ENCODE measurements at places on chromosomes 1 and 21.

- no peak for DNase-seq
These were observed 80.5 kb downstream of the HSF2BP start for GRCh38 chr21:43578677-43579303.

DNA sequence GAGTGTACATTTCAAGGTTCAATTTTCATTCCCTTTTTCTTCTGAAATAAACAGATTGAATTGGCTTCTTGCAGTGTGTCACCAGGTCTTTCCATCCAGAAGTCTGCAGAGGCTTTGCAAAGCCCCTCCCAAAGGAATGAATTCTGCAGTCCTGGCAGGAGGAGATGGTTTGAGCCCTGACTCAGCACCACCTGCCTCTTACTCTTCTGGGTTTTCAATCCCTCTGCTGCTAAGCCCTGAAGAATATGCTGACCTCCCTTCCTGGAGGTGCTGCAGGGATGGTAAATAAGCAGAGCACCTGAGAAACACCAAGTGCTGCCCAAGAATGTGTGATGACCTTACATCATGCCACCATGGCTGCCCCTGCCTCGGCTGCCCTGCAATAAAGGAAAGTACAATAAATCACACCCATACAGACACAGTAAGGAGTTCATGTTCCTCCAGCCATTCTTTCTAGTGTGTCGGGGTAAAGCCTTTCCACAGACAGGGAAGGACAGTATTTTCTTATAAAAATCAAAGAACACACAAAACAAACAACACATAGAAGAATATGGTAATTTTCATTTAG is 209.2 kb downstream of the ZNF326 start:
- no peak for DNase-seq

- no peak for DNase-seq
These were observed 97.1 kb downstream of the HLX start for GRCh38 chr1:220976390-220976789.

DNA sequence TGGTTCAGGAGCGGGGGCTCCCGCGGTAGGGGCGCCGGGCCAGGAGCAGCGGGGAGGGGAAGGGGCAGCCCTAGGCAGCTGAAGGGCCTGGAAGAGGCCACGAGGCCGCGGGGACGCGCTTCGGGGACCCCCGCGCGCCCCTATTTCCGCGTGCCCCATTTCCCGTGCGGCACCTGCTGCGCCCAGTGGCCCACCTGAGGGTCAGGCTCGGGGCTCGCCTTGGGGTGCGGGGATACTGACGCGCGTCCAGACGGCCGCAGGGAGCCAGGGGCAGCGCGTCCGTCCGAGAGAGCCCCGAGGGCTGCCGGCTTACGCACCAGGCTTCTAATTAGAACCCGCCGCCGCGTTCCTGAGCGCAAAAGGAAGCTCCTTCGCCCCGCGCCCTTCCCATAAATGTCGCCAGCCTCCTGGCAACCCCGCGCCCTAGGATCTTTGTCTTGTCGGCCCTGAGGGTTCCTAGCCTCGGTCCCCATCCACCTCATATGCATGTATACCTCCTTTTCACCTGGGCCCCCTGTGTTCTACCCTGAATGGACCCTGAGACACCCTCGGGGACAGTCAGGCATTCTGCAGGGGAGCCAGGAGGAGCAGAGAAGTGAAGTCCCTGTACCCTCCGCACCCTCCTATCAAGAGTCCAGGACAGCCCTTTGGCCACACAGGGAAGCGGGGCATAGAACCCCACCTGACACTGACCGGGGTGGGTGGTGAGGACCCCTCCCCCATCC is 1.8 kb downstream of the WNT3A start:
- peak; percentile 2 for DNase-seq

DNA sequence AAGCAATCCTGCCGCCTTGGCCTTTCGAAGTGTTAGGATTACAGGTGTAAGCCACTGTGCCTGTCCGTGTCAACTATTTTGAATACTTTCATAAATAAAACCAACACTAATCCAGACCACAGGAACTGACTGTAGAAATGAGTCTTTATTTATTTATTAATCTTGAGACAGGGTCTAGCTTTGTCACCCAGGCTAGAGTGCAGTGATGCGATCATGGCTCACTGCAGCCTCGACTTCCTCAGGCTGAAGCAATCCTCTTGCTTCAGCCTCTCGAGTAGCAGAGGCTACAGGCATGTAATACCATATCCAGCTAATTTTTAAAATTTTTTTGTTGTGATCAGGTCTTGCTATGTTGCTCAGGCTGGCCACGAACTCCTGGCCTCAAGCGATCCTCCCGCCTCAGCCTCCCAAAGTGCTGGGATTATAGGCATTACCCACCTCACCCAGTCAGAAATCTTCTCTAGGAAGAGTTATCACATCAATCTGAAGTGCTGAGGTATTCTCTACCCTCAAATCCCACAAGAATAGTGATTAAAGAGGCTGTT is 21.7 kb upstream of the CPLANE2 start:
- no peak for DNase-seq

DNA sequence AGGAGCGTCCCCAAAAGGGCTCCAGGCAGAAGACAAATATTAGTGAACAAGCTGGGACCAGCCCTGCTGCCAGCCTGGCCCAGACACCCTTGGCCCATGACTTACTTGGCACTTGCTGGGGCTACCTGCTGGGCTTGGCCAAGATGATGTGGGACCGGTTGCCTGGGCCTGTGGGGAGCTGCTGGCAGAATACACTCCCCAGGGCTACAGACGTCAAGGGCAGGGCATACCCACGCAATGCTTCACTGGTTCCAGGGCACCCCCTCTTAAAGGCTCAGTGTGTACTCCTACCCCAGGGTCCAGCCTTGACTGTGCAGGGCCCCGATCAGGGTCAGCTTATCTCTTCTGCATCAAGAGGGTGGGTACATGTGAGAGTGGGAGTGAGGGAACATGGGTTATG is 106.5 kb upstream of the SLC2A1 start:
- DNase-seq, result no peak

- no peak for DNase-seq
These were observed 164.3 kb downstream of the NTMT2 start for GRCh38 chr1:170310014-170310405.

DNA sequence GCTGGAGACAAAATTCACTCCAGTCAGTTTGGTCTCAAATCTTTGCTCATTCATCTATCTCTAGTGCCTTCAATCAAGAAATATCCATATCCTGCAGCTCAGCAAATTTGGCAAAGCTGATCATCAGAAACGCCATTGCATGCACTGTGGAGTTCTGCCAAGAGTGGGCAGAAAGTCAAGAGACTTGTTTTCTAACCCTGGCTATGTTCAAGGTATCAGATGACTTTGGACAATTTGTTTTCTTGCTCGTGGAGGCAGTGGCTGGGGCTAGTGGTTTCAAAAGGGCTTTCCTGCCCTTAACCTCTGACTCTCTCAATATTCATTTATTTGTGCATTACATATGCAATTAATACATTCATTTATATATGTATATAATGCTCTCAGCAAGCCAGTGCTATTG is 12.8 kb upstream of the LRRC52 start:
- no peak for DNase-seq

DNA sequence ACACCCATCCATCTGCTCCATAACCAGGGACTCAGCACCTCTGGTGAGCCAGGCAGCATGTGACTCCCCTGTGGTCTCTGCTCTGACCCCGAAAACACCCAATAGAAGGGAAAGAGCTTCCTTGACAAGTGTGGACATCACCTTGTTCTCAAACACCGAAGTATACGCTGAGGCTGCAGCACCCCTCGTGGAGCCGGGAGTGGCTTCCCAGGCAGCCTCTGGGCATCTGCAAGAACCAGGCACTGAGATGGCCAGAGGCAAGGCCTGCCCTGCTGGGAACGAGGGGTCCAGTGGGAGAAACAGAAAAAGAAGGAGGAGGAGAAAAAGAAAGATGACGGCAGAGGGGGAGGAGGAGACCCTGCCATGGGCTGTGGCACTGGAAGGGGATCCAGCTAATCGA is 18.2 kb upstream of the AJAP1 start:
- DNase-seq, result no peak

DNA sequence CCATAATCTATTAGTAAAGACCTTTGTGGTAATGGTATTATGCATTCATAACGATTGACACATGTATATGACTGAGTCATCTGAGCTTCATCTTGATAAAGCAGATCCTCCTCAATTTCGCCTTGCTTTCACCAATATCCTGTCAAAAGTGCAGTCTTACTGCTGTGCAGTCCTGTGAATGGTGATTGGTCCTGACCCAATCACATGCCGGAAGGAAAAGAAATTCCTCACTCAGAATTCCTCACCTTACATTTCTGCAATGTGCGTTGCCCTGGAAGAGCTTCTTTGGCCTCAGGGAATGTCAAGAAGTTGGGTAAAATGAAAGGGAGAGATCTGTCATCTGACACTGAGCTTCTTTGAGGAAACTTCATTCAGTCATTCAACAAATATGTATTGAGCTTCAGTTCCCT is 121.0 kb upstream of the TSPAN2 start:
- no peak for DNase-seq

DNA sequence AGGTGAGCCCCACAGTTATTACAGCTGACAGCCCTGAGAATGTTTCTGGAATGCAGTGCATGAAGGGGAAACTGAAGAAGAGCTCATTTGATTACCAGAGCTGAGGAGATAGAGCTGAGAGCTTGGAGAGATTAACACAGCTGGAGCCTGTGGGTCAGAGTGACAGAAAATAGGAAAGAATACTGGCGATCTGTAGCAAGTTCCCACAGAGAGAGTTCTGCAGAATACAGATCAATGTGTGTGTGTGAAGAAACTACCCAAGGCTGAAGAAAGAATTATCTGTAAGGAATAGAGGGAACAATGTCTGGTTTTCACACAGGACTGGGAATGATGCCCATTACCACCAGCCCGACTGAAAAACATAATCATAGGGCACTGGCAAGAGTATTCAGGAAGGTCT is 103.6 kb upstream of the SNX7 start:
- DNase-seq, result peak; percentile 84

GRCh38 chr1:30447701-30448100 is 275.7 kb downstream of the MATN1 start:
- DNase-seq, result no peak

DNA sequence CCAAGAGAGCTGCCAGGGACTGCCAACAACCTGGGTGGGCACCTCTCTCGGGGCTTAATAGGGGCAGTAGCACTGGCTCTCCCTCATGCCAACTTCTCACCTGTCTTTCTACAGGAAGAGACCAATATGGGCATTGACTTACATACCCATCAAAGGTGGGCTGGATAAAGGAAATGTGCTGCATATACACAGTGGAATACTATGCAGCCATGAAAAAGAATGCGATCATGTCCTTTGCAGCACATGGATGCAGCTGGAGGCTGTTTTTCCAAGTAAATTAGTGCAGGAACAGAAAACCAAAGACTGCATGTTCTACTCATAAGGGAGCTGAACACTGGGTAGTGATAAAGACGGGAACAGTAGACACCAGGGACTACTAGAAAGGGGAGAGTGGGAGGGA is 172.5 kb downstream of the URB2 start:
- no peak for DNase-seq

GRCh38 chr1:95021805-95022643 is 50.7 kb downstream of the ALG14 start:
- DNase-seq, result no peak

DNA sequence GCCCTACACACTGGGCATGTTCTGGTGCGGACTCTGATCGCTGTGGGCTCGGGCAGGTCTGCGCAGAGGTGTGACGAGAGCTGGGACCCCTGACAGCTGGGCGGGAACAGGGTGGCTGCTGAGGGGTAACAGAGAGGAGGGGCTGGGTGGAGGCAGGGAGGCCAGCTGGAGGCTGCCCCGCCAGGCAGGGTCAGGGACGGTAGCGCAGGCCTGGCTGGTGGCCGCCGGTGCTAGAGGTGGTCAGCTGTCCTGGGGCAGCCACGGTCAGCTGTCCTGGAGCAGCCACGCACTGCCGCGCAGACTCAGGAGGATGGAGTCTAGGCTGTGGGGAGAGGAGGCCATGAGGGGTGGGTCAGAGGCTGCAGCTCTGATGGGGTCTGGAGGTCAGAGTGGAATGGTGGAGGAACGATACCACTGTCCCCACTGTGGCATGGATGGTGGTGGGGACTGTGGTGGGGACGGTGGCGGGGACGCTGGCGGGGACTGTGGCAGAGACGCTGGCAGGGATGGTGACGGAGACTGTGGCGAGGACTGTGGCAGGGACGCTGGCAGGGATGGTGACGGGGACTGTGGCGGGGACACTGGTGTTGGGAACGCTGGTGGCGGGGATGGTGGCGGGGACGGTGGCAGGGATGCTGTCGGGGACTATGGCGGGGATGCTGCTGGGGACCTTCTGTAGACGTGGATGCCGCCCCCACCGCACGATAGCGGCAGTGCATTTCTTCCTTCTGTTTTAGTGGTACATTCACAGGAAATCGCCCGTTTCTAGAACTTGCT is 21.3 kb upstream of the LRRC3 start:
- DNase-seq, result no peak

DNA sequence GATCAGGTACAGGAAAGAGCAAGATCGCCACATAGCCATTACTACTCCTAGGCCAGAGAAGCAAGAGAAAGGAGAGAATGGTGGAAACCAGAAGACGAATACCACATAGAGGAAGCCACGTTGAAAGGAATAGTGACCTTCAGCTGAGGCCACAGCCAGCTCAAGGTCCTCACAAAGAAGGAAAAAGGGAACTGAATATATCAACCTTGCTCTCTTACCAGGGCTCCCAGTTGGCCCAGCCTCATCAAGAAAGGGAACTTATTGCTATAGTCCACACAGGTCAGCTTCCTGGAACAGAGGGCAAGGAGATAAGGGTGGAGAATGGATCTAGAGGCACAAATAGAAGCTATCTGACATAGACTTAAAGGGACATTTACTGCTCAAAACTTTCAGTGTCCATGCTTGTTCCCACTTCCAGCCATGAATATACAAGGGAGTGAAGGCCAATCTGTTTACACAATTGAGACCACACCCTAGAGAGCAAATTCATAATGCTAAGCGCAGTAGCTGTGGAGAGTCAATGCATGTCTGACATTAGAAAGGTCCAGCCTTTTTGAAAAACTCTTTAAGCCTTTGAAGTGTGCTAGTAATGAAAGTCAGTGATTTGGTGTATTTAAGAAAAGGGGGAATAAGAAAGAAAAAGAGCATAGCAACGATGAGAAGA is 120.7 kb upstream of the ZC3H11B start:
- no peak for DNase-seq

DNA sequence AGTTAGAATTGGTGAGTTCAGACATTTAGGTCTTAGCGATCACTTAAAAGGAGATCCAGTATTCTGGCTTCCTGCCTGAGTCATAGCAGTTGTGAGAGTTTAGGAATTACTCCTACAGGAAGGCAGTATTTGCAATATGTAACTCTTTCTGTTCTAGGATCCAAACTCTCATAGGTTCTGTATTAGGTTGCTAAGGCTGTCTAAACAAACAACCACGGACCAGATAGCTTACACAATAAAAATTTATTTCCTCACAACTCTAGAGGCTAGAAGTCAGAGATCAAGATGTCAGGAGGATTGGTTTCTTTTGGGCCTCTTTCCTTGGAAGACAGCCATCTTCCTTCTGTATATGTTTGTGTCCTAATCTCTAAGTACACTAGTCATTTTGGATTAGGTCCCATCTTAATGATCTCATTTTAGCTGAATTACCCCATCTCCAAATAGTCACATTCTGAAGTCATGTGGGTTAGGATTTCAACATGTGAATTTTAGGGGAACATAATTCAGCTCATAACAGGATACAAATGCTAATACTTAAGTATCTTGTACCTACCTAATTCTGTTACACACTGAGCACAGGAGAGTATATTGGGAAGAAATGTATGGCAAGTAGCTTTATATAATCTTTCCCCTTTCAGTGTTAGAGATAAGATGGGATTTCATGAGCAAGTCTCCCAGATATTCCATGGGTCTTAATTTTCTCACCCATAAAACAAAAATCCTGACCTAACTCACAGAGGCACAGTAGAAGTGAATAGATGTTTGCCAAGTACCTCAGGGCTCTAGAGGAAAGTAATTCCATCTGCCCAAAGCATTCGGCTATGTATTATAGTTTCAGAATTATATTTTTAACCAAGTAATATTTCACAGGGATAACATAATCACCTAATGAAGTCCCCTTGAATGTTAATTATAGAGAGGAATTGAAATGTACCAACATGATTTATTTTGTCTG is 144.4 kb downstream of the PTBP2 start:
- no peak for DNase-seq
